ENCODE measurements at places on chromosomes 5 and 9.

GRCh38 chr9:4139196-4139595, 160.7 kb downstream of the GLIS3 start:
- no peak for DNase-seq

GRCh38 chr5:14521748-14522147, 59.8 kb upstream of the OTULINL start:
- DNase-seq = no peak

GRCh38 chr5:140349244-140349643, 2.8 kb upstream of the HBEGF start:
- no peak for DNase-seq

DNA sequence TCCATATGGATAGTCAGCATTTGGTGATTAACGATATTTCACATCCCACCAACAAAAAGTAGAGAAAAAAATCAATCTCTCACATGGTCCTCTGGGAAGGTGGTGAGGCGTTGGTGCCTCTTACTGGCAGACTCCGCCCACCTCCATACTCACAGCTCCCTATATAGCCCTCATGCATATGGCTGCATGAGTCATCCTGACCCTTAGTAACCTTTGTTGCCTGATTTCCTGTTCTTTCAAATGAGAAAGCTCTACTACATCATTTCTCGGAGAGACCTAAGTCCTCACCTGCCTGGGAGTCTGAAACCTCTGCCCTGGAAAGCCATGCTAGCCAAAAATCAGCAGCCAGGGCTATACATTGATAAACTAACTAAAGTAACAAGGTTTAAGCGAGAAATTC, 33.3 kb upstream of the ABCA1 start:
- no peak for DNase-seq

DNA sequence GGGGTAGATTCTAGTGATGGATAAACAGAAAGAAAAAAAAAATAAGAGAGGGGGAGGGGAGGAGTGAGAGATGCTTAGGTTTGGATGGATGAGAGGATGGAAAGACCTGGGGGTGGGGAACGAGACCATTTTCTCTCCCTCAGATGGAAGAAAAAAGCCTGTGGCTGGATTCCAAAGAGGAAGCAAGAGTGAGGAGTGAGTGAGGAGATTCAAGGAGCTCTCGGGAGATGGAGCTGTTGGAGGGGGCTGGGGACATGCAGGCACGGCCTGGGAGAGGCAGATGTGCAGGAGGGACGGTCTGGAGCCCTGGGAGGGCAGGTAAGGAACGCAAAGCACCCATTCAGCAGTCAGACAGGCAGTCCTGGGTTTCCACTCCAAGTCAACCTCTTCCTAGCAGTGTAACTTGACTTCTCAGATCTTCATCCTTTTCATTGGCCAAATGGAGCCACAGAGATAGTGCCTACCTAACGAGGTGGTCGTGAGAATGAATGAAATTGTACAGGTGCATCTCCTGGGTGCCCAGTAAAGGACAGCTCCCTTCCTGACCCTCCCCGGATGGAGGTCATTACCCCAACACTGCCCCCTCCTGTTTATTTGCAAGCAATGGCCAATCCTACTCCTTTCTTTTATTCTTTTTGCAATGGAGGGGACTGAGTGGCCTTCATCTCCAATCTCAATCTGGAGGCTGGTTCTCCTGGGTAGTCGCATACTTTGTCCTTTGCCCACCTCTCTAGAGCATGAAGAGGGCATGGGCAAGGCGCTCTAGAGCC, 52.2 kb downstream of the PCDH1 start:
- no peak for DNase-seq

DNA sequence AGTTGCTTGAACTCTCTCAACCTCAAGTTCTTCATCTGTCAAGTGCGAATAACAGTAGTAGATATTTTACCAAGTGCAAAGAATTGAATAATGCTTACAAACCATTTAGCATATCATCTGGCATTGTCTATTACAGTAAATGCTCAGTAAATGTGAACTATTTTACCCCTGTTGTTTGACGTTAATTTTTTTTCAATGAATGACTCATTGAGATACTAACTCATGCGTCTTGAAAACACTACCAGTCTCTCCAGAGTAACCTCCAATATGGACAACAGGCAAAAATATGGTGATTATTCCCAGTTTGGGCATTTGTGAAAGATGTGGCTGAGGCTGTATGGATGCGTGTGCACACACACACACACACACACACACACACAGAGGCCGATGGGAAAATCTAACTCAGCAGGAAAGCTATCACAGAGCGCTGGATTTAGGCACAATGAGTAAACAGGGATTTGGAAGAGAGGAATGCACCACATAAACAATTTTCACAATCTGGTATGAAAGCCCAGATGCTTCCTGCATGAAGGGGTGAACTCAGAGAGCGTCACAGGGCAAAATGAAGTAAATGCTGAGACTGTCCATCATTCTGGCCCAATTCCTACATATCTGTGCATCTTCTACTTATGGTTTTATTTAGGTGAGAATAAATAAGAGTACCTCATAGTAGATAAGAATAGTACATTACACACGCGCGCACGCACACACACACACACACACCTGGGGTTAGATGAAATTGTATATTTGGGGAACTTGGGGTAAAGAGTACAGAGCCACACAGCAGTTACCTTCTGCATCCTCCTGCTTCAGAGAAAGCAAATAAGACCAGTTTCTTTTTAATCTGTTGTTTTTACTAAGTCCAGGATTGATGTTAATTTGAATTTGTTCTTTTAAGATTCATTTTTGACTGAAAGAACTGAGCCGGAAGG, 128.7 kb downstream of the PALM2AKAP2 start:
- peak; percentile 48 for DNase-seq

DNA sequence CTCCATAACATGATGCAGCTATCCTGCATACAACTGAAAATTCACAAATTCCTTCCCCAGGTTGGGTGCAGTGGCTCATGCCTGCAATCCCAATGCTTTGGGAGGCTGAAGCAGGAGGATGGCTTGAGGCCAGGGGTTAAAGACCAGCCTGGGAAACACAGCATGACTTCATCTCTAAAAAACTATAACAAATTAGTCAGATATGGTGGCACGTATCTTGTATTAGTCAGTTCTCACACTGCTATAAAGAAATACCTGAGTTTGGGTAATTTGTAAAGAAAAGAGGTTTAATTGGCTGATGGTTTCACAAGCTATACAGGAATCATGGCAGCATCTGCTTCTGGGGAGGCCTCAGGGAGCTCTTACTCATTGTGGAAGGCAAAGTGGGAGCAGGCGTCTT, 56.4 kb upstream of the DAPK1 start:
- no peak for DNase-seq

DNA sequence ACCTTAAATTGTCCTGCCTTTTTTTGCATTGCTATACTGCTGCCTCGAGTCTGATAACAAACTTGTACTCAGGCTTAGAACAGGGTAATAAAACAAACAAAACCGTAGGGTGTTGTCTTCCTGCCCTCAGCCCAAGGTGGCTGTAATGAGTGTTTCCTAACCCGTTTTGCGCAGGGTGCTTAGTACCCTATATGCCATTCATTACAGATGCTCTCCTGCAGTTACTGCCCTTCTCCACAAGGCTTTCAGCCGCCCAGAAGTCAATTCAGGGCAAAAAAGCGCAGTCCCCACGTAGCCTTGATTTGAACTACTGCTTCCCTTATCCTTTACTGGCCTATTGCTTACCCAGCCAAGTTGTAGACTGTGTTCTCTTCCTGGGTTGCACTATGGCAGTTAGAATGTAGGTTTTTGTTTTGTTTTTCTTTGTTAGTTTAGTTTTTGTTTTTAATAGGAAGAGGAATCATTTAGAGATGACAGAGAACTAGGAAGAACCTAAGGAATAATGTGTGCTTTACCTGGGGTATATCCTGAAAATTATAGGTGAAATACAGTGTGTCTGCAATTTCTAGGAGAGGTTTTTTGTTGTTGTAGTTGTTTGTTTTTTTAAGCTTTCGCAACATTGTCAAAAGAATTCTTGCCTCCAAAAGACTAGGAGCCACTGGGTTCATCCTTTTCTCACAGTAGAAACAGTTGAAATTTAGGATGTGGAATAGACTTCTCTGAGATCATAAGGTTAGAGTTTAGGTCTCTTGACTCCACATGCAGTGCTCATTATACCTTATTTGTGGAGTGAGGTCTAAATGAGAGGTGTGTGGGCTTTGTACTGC, 1.3 kb downstream of the HMGXB3 start:
- DNase-seq = peak; percentile 80

- DNase-seq = peak; percentile 18
These were observed 46.6 kb upstream of the TNC start for GRCh38 chr9:115164511-115164974.

DNA sequence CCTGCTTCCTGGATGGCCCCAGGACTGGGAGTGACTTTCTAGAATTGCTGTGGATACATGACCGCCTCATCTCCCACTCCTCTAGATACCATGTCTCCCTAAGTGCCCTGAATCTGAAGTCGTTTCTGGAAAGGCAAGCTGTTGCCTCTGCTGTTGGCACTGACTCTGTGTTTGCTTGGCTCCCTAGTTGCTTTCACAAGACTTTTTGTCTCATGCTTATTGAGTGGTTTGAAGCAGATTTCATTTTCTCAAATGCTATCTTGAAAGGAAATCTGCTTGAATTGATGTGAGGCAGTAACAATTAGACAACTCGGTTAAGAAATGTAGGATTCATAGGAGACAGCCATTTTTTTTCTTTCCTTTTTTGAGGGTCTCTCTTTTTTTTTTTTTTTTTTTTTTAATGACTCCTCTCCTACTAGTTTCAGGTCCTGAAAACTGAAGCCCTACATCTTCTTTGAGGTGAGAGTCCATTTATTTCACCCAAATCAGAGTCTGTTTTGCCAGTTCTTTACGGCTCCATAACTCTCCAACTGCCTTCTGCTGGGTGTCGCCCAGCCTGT, 65.9 kb downstream of the PRDM6 start:
- no peak for DNase-seq

DNA sequence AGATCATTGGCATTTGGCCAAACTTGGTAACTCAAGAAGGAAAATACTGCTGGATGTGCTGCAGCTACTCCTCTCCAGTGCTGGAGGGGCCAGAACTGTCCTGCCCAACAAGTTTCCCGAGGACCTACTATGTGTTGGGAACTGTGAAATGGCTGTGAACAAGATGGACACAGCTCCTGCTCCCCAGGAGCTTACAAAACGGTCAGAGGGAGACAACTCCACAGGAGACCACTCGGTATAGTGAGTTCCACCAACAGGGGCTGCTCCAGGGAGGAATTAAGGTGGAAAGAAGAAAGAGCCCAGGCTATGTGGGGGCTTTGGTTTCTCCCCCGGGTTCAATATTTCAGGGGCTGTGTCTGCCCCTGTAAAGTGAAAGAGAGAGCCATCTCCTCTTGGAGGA, 78.8 kb downstream of the GNA14 start:
- no peak for DNase-seq

DNA sequence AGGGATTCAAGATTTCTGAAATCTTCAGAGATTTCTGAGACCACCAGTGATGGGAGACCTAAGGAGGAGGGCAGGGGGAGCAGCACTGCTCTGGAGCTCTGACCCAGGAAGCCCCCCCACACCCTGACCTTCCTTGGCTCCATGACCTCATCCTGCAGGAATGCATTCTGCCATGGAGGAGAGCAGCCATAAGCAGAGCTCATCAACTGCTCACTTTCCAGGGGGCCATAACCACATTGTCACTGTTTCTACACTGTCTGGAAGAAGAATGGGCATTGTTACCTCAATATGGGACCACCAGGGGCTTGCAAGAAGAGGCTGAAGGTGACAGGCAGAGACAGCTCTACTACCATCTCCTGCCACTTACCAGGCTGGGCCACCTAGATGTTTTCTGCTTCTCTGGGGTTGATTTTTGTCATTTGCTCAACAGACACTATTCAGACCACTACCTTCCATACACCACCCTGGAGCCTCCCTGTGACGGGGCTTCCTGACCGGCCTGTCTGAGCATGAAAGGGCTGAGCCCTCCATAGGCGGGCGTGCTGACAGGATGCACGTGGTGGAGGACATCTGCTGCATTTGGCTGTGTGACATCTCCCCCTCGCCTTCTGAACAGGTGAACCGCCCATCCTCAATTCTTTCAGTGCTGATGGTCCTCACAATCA, 2.3 kb upstream of the TSC1 start:
- peak; percentile 71 for DNase-seq

DNA sequence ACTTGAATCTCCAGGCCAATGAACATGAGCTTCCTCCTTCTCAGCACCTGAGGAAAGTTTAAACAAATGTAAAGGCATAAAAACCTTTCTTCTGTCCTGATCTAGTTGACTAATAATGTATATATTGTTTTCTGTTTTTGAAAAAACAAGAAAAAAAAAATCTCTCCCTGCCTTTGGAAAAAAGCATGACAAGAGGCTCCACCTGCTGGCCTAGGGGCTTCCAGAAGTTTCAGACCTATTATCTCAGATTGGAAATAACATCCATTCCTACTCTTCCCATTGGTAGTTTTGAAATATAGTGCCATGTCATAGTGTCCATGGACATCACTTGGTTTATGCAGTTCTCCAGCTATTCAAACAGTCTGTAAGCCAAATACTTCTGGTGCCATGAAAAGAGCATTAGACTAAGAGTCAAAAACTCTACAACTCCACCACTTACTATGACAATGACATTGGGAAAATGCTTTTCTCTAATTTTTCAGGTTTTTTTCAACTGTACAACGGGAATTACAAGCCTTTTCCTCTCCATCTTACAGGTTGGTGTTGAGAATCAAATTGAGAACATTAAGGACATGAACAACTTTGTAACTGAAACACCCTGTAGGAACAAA, 409.6 kb upstream of the MPDZ start:
- no peak for DNase-seq

DNA sequence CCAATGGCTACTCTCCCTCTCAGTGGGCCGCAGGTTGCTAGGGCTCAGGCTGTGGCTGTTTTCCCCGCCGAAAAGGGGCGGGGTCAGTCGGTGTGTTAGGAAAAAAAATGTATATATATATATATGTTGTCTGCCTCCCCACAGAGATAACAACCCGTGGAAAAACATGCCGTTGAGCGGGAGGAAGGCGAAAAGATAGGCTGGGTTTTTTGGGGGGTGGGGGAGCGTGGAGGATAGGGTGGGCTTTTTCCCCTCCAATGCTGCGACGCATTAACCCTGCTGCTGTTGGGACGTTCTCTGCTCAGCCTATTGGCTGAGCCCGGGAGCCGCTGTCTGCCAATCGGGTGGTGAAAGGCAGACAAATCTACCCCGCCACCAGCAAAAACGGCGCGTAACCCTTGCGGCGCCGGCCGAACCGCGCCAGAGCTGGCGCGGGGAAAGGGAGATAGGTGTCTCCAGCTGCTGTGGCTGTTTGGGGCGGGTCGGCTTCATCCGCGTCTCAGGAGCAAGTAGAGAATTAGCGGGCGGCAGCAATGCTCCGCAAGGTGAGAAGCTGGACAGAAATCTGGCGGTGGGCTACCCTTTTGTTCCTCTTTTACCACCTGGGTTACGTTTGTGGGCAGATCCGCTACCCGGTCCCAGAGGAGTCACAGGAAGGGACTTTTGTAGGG, at the start of gene PCDHGC4:
Gene PCDHGC4 (plus strand): TSS at position 390 of the 671 bp plus-strand sequence. CDS start 144 bp downstream, at position 534.
- peak; percentile 21 for DNase-seq

DNA sequence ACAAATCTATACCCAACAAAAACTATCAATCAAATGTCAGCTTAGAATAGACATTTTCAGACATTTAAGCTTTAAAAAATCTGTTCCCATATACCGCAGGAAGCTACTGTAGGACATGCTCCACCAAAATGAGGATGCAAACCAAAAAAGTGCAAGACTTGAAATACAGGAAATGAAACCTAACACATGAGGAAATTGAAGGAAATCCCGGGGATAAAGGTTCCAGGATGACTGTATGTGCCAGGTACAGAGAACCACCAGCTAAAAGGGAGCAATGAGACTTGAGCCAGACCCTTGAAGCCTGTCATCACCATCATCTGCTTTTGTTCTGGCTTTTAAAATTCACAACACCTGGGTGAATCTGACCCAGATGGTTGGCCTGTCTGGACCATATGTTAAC, 21.4 kb downstream of the DIAPH1 start:
- no peak for DNase-seq
